ENCODE measurements at places on chromosomes 5 and 9.

GRCh38 chr9:127122176-127123063 is at the start of gene ANGPTL2:
Gene ANGPTL2 (minus strand): TSS chr9:127122635. CDS start chr9:127108731, 13,904 bp downstream.
- no peak for DNase-seq

DNA sequence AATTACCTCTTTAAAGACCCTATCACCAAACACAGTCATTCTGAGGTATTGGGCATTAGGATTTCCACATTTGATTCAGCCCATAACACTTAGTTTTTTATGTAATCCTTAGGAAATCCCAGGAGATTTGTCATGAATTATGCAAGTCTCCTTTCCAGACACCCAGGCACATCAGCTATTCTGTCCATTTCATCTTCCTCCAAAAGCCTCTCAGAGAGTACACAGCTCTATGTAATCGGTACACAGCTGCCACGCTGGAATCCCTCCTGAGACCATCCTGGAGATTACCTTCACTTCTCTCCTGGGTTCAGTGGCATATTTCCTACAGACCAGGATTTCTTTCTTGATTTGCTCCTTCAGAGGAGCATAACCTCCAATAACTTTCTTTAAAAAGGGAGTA is 2309.8 kb upstream of the WWC1 start:
- DNase-seq: no peak

DNA sequence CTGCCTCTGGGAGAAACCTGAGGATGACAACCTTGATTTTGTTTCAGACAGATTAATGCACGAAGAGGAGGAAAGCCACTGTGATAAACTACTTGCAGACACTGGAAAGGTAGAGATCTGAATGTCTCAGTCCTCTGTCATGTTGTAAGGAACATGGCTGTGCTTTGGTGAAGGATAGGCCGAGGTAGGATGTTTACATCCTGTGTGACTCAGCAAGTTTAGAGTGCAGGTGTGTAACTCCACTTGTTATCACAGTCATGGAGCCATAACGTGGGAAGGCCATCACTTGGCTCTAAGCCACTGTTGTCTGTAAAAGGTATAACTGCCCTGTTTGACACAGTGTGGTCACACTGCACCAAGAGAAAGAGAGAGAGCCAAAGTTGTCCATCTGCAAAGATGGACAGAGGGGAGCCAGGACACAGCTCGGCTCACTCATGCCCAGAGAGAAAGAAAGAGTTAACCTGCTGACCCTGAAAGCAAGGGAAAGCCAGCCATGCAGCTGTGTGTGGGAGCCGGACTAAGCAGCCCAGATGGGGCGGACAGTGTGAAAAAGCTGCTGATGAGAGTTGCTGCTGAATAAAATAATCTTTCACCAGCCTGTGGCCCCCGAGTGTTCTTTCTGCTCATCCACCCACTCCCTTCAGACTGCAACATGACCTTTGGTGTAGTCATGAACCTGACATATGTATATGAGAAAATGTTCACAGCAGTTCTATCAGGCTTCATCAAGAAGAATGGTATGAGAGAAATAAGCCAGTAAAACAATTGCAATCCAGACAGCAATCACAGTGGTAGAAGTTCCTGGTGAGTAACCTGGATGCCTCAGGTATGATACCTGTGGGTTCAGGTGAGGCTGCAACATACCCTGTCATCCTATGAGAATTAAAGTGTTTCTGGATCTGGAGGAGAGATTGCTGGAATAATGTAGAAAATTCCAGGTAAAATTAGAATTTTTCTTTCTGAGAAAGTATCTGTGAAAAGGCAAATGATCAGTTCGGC is 115.9 kb downstream of the TARS1 start:
- DNase-seq: no peak

GRCh38 chr9:346111-346571 is 131.5 kb downstream of the DOCK8 start:
- no peak for DNase-seq

DNA sequence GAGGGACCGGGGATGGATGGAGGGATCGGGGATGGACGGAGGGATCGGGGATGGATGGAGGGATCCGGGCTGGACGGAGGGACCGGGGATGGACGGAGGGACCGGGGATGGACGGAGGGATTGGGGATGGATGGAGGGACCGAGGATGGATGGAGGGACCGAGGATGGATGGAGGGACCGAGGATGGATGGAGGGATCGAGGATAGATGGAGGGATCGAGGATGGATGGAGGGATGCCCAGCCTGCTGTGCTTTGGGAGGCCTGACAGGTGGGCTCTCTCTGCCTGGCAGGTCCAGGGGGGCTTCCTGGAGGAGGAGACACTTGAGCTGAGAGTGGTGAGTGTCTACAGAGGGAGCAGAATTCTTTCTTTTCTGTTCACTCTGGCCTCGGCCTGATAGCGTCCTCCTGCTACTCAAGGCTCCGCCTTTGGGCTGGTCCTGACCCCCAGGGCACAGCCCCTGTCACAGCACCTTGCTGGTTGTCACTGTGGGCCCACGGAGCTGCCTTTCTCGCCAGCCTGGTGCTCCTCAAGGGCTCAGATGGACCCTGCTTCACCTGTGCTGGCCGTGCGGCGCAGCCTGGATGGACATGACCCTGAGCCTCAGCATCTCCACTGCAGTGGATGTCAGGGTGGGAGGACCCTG is 42.2 kb upstream of the RNF130 start:
- no peak for DNase-seq

GRCh38 chr5:149860801-149861322 is 83.7 kb downstream of the PDE6A start:
- peak; percentile 14 for DNase-seq

DNA sequence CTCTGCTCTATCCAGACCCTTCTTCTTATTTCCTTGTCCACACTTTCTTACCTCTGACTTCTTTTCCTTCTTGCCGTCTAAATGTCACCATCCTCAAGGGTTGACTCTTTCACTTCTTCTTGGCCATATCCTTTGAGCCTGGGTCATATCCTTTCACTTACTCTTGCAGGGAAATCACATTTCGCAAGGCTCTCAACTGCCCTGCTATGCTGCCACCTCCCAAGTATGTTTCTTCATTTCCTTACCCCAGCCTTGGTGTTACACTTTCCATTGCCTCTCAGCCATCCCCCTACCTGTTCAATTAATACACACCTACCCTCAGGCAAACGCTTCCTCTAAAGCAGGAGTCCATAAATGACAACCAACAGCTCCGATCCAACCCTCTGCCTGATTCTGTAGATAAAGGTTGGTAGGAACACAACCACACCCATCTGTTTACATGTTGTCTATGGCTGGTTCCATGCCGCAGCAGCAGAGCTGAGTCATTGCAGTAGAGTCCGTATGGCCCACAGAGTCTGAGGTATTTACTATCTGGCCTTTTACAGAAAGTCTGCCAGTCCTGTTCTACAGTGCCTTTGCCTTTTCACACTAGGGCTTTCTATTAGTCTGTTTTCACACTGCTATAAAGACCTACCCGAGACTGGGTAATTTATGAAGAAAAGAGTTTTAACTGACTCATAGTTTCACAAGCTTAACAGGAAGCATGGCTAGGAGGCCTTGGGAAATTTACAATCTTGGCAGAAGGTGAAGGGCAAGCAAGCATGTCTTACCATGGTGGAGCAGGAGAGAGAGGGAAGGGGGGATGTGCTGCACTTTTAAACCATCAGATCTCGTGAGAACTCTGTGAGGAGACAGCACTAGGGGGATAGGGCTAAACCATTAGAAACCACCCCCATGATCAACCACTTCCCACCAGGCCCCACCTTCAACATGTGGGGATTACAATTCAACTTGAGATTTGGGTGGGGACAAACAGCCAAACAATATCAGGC is 97.9 kb downstream of the SV2C start:
- DNase-seq: no peak

- DNase-seq: no peak
These were observed 79.5 kb downstream of the COL15A1 start for GRCh38 chr9:99023231-99023630.

DNA sequence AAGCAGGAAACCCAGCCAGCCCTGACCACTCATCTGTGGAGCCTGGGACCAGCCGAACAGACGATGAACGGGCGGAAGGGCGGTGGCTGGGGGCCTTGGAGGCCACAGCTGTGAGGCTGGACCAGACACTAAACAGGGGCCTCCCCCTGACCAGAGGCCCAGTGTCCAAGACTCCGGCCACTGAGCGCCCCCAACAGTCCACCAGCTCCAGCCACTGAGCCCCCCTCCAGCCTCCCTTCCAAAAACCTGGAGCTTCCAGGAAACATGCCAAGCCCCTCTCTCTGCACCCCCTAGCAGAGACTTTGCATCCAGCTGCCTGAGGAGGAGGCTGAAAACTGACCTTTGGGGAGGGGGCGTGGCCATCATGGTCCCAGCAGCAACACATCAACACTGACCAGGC is 23.2 kb downstream of the CNTFR start:
- DNase-seq: no peak

DNA sequence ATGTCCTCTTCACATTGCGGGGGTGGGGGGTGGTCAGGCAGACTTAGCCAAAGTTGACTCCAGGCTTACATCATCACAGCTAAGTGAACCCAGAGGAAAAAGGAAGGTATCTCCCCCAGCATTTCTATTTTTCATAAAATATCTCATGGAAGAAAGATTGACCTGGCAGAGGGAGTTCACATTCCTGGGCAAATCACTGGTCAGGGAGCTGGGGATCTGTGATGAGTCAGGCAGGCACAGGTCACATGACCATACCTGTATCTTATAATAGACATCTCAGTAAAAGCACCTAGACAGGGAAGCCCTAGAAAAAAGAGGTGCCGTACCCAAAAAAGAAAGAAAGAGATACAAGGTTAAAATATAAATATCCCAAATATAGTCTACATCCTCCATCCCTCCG is 57.3 kb upstream of the WWC1 start:
- DNase-seq: no peak

- DNase-seq: no peak
These were observed 304.4 kb downstream of the RAB3C start for GRCh38 chr5:58887311-58887710.

- DNase-seq: no peak
These were observed 43.3 kb downstream of the TMC1 start for GRCh38 chr9:72564479-72565281.

DNA sequence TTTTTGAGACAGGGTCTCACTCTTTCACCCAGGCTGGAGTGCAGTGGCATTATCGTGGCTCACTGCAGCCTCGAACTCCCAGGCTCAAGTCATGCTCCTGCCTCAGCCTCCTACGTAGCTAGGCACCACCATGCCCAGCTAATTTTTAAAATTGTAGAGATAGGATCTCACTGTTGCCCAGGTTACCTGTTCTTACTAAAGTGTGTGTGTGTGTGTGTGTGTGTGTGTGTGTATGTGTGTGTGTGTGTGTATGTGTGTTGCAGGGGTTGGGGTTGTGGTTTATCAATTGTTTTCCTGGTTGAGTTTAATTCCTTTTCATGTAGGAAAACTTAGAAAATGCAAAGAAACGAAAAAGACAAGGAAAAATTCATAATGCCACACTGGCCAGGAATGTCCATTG is 21.8 kb downstream of the RNF44 start:
- DNase-seq: no peak

DNA sequence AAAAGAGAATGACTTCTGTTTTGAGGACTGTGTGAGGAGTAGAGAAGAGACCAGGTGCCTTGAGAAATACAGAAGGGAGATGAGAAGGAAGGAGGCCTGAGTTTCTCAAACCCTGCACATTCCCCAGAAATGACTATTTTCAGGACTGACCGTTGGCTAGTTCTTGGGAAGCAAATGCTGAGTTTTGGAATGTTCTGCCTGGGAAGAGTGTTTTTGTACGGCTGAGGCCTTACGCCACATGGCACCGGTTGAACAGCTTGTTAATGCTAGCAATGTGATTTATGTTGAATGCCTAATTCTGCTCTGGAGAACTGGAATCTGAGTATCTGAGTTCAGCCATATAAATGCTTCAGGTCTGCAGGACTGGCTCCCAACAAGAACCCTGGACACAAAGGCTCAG is 152.7 kb upstream of the ADAMTS16 start:
- no peak for DNase-seq

DNA sequence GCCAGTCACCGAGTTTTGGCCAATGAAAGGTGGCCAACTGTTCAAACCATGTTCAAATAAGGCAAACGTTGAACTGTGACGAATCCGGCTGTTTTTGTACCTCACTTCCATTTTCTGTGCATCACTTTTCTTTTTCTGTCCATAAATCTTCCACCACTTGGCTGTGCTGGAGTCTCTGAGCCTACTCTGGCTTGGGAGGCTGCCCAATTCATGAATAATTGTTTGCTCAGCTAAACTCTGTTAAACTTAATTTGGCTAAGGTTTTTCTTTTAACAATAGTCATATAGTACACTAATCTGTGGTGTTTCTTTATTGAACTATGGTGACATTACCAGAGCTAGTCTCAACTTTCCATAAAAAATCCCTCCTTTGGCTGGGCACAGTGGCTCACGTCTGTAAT is 11.3 kb downstream of the NIM1K start:
- DNase-seq: no peak

DNA sequence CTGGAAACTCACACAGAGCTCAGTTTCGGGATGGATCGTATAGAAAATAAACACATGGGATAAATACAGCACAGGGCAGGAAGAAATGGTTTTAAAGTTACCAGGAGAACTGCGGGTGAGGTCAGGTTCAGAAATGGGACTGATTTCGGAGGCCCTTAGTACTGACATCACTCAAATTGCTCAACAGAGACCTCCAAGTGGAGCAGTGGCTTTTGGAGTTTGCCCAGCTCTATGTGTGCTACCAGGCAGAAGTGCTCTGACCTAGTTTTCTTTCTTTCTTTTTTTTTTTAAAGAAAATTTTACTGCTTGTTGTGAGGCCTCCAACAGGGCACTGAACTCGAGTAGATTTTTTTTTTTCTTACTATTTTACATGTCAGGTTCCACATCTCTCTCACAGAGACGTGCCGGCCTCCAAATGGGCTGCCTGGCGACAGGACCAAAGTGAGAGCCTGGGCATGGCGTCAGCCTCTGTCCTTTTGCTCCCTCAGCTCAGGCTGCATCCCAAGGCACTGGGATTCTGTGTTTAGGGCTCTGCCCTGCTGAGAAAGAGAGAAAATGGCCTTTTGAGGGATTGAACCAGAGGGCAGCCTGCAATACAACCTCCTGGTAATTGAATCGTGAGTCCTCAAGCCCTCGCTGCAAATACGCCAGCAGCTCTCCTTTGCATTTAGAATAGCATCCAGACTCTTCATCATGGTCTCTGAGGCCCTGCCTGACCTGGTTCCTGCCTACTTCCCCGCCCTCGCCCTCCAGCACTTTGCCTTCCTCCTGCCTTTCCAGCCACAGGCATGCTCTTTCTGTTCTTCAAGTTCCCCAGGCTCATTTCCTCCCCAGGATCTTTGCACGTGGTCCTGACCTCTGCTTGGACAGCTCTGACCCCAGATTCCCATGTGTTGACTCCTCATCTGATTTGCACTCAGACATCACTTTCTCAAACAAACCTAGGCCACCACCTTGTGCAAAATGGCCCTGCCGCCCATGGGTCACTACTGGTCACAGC is 173.5 kb downstream of the FGF1 start:
- DNase-seq: no peak

DNA sequence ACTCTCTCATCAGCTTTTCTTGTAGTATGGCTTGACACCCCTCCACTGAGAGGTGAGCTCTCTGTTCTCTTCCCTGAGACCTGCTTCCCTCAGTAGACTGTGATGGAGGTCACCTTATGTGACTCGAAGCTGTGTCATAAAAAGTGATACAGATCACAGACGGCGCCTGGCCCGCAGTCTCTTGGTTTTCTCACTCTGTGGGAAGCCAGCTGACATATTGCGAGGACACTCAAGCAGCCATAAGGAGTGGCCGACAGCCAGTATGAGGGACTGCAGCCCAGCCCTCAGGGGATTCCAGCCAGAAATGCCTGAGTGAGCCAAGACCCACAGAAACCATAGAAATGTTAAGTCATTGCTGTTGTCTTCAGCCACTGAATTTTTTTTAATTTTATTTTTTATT is 38.0 kb downstream of the GADD45G start:
- DNase-seq: no peak

Measured in CD4-positive, alpha-beta T cell treated with Interleukin-10 for 1 hour (primary cell).